ENCODE measurements at places on chromosomes 7 and 10.

GRCh38 chr10:79401015-79401921 lies 44.2 kb downstream of the ZCCHC24 start:
- no peak for DNase-seq

DNA sequence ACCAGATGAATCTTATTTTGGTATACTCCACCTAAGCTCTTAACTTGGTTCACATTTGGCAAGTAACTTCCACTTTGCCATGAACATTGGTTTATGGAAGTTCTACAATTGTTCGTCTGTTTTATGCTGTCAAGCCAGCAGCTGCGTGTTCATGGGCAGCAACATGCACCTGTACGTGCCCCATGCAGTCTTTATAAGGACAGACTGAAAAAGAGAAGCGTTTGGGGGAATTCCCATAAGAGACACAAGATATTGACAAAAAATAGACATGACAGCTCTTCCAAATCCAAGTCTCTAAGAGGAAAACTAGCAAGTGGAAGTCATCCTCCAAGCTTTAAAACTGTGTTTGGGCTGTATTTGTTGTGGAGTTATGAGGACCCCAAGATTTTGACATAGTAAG lies 151.6 kb downstream of the SLC16A9 start:
- no peak for DNase-seq

DNA sequence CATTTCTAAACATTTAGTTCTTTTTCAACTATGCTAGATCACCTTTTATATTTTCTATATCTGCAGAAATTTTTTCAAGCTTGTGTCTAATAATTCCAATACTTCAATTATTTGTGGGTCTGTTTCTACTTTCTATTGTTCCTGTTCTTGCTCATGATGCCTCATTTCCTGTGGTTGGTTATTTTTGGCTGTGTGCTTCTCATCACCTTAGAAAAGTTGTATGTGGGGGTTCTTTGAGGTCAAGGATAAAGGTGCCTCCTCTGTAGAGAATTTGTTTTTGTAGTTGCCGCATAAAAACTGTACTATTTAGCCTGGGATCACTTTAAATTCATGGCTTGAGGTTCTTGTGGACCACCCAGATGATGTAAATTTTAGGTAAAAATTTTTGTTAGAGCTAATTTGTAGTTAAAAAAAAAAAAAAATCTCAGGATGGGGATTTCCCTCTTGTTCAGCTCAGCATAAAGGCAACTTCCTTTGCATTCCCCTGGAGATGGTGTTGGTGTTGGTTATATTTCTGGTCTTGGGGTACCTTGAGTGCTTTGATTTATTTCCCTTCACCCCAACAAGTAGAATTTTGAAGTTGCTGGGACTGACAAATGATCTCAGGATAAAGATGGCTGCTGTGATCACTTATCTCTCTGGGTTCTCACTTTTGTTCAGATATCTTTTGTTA lies 27.0 kb upstream of the JAZF1 start:
- DNase-seq: no peak

DNA sequence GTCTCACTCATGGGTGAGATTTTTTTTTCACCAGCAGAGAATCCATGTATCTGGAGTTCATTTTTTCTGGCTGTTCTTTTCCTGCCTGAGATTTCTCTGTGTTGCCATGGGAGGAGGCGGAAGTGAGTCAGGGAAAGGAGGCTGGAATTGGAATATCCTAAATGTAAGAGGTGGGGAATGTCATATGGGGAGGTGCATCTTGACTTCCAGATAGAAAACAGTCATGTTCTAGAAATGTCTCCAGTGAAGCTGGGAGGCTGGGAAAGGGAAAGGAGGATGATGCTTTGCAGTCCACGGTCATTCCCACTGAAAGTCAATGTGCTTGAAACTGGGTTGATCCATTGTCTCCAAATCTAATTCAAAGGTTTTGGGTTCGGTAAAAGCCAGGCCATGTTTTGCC lies 39.7 kb upstream of the HPS1 start:
- no peak for DNase-seq

DNA sequence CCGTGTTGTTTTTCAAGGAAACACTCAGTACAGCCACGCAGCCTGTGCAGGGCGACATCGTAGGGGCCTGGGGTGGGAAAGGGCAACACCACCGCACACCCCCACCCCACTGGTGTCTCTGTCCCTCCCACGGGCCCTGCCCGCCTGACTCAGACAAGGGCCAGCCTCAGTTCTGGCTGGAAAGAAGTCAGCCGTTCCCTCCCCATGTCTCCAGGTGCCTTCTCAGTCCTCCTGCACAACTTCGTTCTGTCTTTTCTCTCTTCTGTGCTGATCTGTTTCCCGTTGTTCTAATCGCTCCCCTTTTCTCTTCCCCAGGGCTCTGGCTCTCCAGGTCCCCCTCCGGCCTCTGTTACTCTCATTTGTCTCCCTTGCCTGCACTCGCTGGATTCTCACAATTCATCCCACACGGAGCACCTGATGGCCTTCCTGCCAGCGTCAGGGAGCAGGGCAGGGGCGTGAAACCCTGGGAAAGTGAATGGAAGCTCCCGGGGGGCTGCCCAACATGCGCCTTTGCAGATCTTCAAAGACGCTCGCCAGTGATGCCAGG lies 97.7 kb downstream of the WDR37 start:
- DNase-seq: no peak
